ENCODE measurements at places on chromosomes 2 and 18.
A peak's percentile ranks its signal among the peaks of the same experiment; 100 is the strongest.

GRCh38 chr18:2336690-2337392 is 234.5 kb downstream of the METTL4 start:
- no peak for DNase-seq

DNA sequence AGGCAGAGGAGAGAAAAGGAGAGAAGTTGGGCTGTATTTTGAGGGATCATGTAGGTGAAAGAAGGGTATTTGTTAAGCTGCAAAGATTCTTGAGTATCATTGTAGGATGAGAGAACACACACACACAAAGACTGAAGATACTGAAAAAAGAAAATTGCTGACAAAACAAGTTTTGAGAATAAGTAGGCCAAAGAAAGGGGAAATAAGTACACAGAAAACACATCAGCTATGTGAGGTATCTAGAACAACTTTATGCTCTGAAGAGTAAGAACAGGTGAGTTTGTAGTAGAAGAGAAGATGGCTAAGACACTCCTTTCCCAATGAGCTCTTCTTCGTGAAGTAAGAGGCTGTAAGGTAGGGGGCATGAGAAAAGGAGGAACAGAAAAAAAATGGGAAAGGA is 28.2 kb downstream of the METTL8 start:
- DNase-seq, result no peak

DNA sequence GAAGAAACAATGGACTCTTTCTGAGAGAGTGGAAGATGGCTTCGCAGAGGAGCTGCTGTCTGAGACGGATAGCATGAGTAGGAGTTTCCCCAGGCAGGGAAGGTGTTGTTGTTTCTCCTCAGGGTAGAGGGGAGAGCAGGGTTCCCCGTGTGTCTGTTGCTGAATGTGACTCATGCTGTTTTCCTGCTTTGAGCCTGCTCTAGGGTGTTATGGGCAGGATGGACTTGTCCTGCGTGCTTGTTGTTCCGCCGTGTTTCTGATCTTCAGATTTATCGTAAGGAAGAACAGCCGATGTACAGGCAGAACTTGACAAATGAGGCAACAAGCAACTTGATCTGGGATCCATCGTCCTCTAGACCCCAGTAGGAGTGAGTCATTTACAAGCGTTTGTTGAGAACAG is 19.7 kb upstream of the MYCN start:
- DNase-seq, result no peak

DNA sequence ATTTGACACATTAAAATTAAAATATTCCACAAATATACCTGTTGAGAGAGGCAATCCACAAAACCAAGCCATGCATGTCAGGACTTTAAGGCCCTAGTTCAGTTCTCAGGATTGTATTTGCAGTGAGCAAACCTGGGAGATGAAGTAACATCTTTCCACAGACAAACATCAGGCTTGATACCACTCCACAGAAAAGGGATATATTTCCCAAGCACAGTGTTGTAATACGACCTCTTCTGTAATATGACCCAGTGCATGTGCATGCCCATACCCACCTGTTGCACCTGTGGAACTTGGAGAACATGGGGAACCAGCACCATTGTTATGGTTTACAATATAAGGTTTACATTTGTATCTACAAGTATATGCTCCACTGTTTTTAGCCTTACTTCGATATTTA is 184.0 kb downstream of the PDE11A start:
- no peak for DNase-seq

DNA sequence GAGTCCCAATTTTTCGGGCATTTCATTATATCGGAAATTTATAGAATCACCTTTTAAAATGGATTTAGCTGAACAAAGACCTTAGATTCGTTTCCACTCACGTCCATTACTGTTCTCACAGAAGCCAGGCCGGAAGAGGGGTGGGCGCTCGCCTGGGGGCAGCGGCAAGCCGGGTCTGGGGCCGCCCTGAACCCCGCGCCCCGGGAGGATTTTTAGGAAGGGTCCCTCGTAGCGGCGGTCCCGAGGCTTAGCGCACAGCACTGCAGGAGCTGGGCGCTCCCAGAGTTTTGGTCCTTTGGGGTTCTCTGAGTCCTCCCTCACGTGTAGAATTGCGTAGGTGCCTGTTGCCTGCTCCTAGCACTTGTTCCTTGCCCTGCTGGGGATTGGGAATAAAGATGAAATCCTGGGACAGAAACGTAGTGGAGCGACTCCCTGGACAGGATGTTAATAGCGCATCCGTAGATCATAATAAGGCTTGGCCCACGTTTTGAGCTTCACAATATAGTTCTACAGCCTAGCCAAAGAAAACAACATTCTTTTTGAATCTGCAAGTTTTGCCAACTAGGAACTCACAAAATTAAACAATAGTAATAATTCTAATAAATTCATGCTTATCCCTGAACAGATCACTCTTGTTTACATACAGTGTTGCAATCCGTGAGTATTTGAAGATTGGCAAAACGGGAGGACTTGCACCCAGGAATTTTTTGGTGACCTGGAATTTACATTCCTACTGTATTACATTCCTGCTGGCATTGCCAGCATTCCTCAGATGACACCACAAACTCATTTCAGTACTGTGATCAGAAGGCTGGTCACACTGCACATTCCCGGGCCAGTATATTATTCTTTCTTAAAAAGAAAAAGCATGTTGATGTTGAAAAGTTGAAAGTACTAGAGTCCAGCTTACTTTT is 875 bp downstream of the C18orf63 start:
- DNase-seq, result peak; percentile 83

- no peak for DNase-seq
Measured at GRCh38 chr2:134712736-134713135, 6.1 kb downstream of the TMEM163 start.

DNA sequence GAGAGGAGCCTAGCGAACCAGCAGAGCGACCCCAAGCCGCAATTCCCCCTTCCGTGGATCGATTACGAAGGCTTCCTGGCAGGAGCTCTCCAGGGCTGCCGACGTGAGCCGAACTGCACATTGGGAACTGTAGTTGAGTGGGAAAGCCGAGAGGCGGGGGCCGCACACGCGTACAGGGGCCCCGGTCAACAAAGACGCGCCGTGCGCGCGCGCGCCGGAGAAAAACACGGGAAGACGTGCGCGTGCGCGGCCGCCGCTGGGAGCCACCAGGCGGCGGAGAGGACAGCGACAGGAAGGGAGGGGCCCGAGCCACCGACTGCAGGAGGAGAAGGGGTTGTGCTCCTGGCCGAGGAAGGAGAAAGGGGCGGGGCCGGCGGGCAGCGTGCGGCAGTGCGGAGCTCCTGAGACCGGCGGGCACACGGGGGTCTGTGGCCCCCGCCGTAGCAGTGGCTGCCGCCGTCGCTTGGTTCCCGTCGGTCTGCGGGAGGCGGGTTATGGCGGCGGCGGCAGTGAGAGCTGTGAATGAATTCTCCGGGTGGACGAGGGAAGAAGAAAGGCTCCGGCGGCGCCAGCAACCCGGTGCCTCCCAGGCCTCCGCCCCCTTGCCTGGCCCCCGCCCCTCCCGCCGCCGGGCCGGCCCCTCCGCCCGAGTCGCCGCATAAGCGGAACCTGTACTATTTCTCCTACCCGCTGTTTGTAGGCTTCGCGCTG is at the start of gene SPAST:
Gene SPAST (plus strand): TSS at position 247 of the 711 bp plus-strand sequence. CDS start 276 bp downstream, at position 523.
- peak; percentile 96 for DNase-seq

- no peak for DNase-seq
Measured at GRCh38 chr18:13266218-13267100, 47.9 kb downstream of the LDLRAD4 start.
